ENCODE measurements at places on chromosomes 2 and 18.

DNA sequence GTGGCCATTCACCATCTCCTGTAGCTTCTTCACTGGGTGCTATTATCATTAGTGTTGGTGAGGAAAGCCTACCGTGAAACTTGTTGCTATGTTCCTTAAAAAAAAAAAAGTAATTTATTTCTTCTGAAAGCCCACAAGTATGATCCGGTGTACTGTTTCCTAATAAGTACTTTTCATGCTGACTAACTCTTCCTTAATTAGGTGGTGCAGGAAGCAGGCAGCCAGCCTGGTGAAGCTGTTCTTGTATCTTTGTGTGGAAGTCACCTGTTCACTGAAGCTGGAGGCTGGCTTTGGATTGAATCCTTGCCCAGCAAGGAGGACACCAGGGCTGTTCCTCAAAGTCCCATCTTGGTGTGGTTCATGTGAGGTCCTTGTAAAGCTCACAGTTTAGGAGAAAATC, 321.7 kb upstream of the THSD7B start:
- DNase-seq, result no peak

DNA sequence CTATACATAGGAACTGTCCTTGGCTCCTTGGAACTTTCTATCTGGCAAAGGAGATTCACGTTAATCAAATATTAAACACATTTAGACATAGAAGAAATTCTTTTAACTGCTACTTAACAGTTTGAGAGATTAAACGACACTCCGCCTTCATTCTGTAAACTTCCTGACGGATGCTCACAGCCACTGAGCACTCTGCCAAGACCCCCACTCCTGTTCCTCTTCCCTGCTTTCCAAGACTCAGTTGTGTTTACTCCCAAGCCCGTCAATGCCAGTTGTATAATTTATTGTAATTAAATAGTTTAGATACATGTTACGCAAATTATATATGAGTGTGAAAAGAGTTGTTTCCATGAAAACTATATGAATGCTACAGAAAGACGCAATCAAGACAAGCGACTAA, 321.4 kb upstream of the EPHA4 start:
- DNase-seq, result no peak

- no peak for DNase-seq
Measured at GRCh38 chr2:925309-925708, 25.3 kb upstream of the SNTG2 start.

DNA sequence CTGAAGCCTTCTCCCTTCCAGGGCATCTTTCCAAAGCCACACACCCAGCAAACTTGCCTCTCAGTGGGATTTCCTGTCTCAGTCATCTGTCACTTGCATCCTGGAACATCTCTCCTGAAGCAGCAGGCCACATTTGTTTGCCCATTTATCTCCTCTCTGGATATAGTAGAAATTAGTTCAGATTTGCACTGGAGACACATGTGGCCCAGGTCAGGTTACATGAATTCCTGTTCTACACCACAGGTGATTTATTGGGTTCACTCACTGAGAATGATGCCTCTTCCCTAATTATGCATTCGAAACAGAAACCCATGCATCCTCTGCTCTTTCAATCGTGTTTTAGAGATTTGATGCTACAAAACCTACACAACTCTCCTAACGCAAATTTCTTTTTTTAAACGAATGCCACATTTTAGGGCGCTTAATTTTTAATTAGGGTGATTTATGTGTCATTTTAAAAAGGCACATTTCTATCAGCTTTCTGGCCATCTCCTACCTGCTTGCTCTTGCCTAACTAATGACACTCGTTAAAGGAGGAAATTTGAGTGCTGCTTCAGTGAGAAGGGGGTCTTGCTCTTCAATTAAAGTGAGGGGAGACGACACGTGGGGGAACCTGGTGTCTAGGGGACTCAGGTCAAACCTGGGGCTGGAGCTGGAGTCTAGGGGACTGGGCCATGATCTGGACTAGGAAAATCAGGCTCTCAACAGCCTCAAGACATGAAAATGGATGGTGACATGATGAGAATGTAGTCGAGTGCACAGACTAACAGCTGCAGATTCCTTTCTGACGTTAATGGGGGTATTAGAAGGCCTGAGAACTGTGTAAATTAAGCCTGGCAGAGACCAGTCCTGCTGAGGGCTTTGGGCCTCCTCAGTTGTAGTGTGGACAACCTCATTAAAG, 221.4 kb downstream of the CLIP4 start:
- DNase-seq, result no peak

DNA sequence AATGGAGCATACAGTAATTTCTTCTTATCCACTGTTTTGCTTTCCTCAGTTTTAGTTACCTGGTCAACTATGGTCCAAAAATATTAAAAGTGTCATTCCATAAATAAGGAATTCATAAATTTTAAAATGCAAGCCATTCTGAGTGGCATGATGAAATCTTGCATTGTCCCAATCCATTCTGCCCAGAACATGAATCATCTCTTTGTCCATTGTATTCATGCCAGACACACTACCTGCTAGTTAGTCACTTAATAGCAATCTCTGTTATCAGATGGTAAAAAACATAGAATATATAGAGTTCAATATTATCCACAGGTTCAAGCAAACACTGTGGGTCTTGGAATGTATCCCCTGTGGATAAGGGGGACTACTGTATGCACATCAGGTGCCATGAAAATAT, 872.2 kb upstream of the NXPH2 start:
- DNase-seq, result no peak

- peak; percentile 7 for DNase-seq
Measured at GRCh38 chr18:12703664-12704063, 822 bp downstream of the PSMG2 start.

GRCh38 chr2:202690321-202690900, 55.6 kb downstream of the FAM117B start:
- no peak for DNase-seq

GRCh38 chr18:8423051-8423557, 186.1 kb upstream of the RAB12 start:
- no peak for DNase-seq

- peak; percentile 93 for DNase-seq
Measured at GRCh38 chr2:2325516-2325915, 5.6 kb downstream of the MYT1L start.

- no peak for DNase-seq
Measured at GRCh38 chr2:206639636-206640035, 2.7 kb upstream of the FAM237A start.

GRCh38 chr18:7889515-7889914, 322.4 kb downstream of the PTPRM start:
- no peak for DNase-seq

DNA sequence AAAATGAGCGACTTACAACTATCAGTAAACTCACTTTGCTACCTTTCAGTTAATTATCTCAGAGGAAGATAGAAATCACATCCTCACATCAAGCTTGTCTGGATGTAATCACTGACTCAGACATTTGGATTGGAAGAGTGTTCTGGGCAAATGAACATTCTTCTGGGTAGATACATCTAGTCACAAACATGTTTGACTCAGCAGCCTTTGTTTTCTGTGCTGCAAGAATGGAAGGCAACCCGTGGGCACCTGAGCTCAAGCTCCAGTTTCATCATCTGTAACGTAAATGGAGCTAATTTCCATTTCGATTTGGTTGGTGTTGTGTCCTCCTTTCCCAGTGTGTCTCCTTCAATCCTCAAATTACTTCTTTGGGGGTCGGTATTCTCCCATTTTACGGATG, 58.5 kb downstream of the ACAA2 start:
- DNase-seq, result no peak

GRCh38 chr2:141317986-141318385, 812.8 kb downstream of the LRP1B start:
- DNase-seq, result no peak

- no peak for DNase-seq
Measured at GRCh38 chr2:102266204-102266603, 45.2 kb upstream of the IL1RL1 start.

- no peak for DNase-seq
Measured at GRCh38 chr2:40421631-40422297, 30.1 kb downstream of the SLC8A1 start.

- no peak for DNase-seq
Measured at GRCh38 chr18:38368886-38369285, 803.3 kb upstream of the CELF4 start.

DNA sequence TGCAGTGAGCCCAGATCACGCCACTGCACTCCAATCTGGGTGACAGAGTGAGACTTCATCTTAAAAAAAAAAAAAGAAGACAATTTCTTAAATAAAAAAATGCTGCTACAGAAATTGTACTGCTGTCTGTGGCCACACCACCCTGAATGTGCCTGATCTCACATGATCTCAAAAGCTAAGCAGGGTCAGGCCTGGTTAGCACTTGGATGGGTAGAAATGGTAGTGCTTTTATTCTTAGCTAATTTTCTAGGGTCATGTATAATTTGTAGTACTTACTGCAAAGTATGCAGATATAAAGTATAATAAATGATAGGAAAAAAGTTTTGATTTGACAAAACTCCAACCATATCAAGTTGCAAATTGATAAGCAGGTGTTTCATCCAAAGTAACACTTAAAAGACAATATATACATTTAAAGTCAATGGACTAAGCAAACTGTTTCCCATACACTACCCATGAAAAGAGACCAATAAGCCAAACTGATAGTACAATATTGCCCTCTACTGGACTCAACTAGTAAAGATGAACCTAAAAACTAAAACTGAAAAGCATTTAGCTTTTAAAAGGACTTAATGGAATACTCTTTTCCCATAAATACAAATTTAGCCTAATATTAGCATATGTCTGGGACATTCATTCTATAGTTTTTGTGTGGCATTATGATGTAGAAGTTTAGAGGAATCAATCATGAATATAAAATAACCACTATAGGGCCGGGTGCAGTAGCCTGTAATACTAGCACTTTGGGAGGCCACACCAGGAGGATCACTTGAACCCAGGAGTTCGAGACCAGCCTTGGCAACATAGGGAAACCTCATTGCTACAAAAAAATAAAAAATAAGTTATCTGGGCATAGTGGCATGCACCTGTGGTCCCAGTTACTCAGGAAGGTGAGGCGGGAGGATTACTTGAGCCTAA, 18.6 kb upstream of the PEX13 start:
- DNase-seq, result peak; percentile 33

- no peak for DNase-seq
Measured at GRCh38 chr2:238600506-238601432, 174.0 kb downstream of the ASB1 start.

GRCh38 chr18:10093445-10093844, 179.6 kb downstream of the VAPA start:
- DNase-seq, result no peak

DNA sequence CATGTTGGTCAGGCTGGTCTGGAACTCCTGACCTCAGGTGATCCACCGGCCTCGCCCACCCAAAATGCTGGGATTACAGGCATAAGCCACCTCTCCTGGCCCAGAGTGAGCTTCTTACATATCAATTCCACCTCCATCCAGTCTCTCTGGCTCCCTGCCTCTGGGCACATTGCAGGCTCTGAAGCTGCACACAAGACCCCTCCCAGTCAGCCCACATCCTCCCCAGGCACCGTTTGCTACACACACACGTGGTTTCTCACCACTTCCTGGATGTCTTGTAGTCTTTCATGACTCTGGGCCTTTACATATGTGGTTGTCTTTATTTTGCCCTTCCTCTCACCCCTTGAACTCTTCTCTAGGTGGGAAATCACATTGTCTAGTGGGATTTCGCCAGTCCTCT, 64.0 kb upstream of the CABLES1 start:
- DNase-seq, result no peak

DNA sequence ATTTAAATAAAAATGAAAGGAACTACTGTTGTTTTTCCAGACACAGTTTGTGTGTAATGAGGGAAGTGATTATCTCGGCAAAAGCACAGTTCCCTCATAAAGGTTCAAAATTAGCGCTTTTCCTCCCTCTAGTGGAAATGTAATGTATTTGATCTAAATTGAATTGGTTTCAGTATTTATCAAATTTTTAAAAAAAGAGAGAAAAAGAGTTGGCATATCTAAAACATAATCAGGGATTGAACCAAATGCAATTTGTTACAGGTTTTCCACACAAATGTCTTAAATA, 37.5 kb downstream of the CMPK2 start:
- DNase-seq, result peak; percentile 31

- DNase-seq, result no peak
Measured at GRCh38 chr2:200810998-200811332, 745 bp upstream of the BZW1 start.

GRCh38 chr2:208010506-208010905, 14.8 kb downstream of the PLEKHM3 start:
- no peak for DNase-seq

DNA sequence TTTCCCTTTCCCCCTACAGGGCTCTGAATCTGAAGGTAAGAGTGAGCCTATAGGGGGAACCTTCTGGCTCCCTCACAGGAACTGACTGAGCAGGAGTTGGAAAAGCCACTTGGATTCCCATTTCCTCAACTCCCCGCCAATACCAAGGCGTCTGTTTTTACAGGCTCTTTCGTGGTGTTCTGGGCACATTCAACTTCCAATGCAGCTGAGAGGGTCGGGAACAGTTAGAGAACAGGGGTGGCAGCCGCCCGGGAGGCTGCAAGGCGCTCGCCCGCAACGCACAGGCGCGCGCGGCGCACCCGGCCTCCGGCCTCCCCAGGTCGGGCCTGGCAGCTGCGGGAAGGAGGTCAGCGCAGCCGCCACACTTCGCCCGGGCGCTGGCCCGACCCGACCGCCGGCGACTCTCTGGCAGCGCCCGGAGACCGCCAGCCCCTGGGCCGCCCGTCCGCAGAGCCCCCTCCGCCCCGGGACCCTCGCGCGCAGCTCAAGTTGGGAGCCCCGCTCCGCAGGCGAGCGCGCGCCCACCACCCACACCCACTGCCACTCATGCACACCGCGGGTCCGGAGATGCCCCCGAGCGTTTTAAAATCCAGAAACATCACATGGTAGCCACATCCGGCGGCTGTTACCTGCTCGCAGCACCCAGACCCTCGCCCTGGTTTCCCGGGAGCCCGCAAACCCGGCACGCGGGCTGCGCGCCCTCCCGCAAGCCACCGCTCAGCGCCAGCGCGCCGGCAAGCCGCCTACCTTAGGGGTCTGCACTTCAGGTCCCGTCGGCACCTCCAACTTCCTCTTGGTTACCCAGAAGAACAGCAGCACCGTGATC, 816 bp downstream of the GALNT14 start:
- DNase-seq, result peak; percentile 25

GRCh38 chr2:217756375-217757107, 246.3 kb downstream of the TNS1 start:
- DNase-seq, result peak; percentile 2

- DNase-seq, result no peak
Measured at GRCh38 chr2:151649966-151650365, 84.3 kb downstream of the NEB start.

DNA sequence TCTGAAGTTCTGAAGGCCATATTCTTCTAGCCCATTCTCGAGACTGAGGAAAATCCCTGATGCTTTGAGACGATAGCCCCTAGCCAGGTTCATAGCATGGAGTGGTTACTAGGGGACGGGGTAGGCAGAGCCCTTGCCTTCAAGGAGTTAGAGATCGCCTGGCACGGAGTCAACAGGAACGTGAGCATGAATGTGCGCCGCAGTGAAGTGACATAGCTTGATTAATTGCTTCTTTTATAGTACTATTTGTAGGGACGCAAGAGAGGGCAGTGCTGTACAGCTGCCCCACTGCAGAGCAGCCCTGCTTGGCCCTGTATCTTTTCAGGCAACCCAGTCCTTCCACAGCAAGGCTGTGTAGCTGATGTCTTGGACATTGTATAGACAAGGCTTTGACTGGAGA, 26.2 kb downstream of the HRH4 start:
- no peak for DNase-seq

- peak; percentile 13 for DNase-seq
Measured at GRCh38 chr2:190781604-190782198, 98.9 kb upstream of the GLS start.

GRCh38 chr2:183996825-183997793, 601.2 kb upstream of the ZNF804A start:
- DNase-seq, result peak; percentile 79

Measured in NCI-H1092 treated with DMSO at 0.1 percent for 48 hours (cell line).